ENCODE measurements at places on chromosomes 12 and 14.

GRCh38 chr12:131905081-131905629 lies 10.7 kb downstream of the ULK1 start:
- H3K27ac ChIP-seq = no peak overlapping the region
- H3K27me3 ChIP-seq = no peaks in the 10 kb centered on the region
- H3K4me3 ChIP-seq = no peak overlapping the region
- no peaks in the 10 kb centered on the region for H3K36me3 ChIP-seq

- DNase-seq = peak; percentile 44
- H3K4me1 ChIP-seq = peaks cover 75% of the 10 kb centered on the region
- H3K4me3 ChIP-seq = peak overlapping the region; percentile 40
- peak overlapping the region; percentile 76 for H3K27ac ChIP-seq
Observed at GRCh38 chr14:71324767-71325272, 417.6 kb downstream of the PCNX1 start.

GRCh38 chr12:27464220-27464554 lies 17.7 kb downstream of the SMCO2 start:
- peaks cover 17% of the 10 kb centered on the region for H3K27me3 ChIP-seq
- H3K4me1 ChIP-seq = peaks cover 48% of the 10 kb centered on the region
- no peaks in the 10 kb centered on the region for H3K36me3 ChIP-seq
- peak; percentile 39 for DNase-seq
- H3K4me3 ChIP-seq = no peak overlapping the region
- H3K27ac ChIP-seq = no peak overlapping the region

DNA sequence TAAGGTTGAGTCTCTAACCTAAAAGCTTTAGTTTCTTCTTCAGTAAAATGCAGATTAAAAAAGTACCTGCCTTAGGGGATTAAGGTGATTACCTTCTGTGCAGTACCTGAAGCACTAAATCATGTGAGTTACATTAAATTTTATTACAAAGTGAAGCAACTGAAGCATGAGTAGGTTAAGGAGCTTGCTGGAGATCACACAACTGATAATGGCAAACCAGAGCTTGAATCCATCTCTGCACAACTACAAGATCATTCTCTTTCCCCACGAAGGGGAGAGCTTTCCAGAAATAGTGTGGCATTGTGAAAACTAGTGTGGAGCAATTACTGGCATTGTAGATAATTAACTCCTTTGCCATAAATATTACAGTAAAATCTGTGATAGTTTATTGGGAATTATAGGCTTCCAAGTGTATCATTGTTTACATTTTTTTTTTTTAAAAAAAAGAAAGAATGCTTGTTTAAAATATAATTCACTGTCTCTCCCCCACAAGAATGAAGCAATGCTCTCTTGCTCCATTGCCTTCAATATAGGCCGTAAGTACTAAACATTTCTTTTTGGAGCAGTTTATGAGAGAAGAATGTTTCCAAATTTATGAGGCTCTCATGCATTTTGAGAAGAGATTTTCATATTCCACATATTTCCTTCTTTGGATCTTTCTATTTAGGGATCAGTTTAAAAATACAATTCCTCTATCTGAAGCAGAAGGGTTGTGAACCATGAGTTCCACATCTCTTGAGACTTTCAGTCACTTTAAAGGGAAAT lies 20.5 kb downstream of the SLC38A2 start:
- no peaks in the 10 kb centered on the region for H3K36me3 ChIP-seq
- DNase-seq = no peak
- H3K27me3 ChIP-seq = no peaks in the 10 kb centered on the region
- no peaks in the 10 kb centered on the region for H3K4me1 ChIP-seq
- H3K27ac ChIP-seq = no peak overlapping the region
- H3K4me3 ChIP-seq = no peak overlapping the region

- no peak for DNase-seq
- no peaks in the 10 kb centered on the region for H3K36me3 ChIP-seq
- H3K4me1 ChIP-seq = no peaks in the 10 kb centered on the region
- H3K27ac ChIP-seq = no peak overlapping the region
- H3K27me3 ChIP-seq = peaks cover 2% of the 10 kb centered on the region
Observed at GRCh38 chr12:13596714-13597113, 384.7 kb downstream of the GRIN2B start.

DNA sequence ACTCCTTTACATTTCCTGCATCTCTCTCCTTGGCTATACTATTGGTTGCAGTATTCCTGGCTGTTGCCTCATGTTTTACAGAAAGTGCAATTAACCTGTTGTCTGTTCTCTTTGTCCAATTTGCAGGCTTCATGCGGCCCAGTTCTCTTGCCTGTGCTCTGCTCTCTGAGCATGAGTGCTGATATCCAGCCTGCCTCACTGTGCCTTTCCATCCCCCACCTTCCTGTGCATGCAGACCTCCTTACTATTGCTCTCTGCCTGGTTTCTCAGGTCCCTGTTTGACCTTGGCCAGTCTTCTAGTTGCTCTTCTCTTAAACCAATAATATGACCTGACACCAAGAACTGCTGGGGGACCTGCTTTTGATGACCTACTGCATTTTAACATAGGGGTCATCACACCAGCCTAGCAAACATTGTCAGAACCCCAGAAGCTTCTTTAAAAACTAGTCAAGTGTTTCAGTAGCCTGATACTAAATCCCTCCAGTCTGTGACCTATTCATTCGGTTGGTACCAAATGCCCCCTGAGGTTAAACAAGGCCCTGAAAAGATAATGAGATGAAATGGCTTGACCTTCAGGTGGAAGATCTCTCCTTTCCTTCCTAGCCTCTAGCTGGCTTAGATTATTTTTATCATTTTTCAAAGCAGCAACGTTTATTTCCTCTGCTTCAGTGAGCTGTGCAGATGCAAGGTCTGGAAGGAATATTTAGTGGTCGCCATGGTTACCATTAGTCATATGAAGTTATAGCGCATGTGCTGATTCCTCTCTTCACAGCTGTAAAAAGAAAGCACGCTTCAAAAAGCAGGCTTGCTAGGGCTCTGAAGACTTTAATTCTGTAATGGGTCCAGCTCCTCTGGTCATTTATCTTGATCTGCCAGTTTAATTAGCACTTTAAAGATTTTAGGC lies 216.5 kb downstream of the PHLDA1 start:
- no peak overlapping the region for H3K4me3 ChIP-seq
- H3K4me1 ChIP-seq = peaks cover 31% of the 10 kb centered on the region
- H3K36me3 ChIP-seq = no peaks in the 10 kb centered on the region
- no peak overlapping the region for H3K27ac ChIP-seq

DNA sequence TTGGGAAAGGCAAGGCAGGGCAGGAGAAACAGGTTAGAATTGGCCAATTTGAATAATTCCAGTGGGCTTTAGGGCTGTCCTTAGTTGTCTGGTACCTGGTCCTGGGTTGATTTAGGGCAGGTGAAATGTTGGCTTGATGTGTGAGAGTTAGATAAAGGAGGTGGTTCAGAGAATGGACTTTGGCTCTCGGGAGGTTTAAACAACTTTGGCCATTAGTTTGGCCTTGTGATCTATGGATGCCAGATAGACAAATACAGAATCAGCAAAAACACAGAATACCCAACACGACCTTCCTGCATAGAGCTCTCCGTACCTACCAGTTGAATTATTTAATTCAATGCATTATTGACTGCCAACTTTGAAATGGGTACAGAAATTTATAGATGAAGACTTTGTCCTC lies 35.1 kb downstream of the SCN8A start:
- H3K27ac ChIP-seq = no peak overlapping the region
- H3K36me3 ChIP-seq = no peaks in the 10 kb centered on the region
- H3K4me1 ChIP-seq = peaks cover 3% of the 10 kb centered on the region
- H3K4me3 ChIP-seq = no peak overlapping the region
- H3K27me3 ChIP-seq = peaks cover 11% of the 10 kb centered on the region

GRCh38 chr14:69624136-69624535 lies 12.7 kb downstream of the SUSD6 start:
- H3K27me3 ChIP-seq = no peaks in the 10 kb centered on the region
- no peak overlapping the region for H3K4me3 ChIP-seq
- H3K27ac ChIP-seq = peak overlapping the region; percentile 85

DNA sequence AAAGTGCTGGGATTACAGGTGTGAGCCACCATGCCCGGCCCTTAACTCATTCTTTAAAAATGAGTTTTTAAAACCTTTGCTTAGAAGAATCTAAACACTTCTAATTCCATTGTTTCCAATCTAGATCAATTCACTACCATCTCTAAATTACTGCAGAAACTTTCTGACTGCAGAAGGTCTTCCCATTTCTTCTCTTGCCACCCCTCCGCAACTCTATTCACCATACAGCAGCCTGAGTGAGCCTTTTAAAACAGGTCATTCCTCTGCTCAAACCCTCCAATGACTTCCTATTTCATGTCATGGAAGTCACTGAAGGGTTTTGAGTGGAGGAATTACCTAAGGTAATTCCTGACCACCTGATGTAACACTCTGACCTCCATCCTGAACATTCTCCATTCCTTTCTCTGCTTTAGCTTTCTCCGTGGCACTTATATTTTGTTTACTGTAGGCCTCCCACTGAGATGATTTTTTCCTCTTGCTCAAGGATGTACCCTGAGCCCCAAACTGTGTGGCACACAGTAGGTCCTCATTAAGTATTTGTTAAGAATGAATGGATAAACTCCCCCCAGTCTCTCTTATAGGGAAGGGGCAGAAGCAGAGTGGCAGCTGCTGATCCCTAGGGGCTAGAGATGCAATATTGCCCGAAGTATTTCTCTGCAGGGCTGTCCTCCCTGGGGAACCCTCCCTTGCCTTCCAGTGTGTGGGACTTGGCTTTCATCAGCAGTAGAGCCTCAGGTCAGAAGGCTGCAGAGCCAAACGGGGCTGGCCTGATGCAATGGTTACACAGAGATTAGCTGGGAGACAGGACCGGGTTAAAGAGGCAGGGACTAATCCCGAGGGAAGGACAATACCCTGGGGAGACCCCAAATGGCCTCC lies 1.2 kb downstream of the DDIT3 start:
- H3K36me3 ChIP-seq = peaks cover 59% of the 10 kb centered on the region
- DNase-seq = no peak
- H3K4me1 ChIP-seq = peaks cover 52% of the 10 kb centered on the region
- H3K4me3 ChIP-seq = peak overlapping the region; percentile 95

DNA sequence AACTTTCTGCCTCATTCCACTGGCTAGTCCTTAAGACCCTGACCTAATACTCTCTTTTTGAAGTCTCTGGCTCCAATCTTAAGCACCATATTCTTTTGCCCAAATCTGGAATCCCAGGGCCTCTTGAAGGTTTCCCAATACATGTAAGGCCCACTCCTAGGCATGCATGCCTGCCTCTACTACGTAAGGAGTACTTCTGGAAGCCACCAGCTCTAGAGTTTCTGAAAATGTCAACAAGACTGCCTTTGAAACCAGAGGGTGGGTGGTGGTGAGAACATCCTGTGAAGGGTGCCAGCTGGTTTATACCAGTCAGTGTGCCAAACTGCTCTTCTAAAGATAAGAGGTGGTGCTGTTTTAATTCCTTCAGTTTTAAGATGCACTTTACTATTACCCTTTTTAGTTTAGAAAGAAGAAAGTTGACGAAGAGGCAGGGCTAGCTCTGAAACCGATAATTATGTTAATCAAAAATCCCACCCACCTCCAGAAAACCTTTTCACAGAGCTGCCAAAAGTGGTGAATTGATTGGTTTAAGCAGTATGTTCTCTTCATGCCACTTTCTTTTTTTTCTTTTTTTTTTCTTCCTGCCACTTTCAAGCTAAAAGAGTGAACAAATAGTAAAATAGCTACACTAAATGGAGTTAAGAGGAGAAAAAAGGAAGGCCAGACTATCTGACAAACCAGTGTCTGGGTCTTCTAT lies 8.7 kb upstream of the WDR89 start:
- peak overlapping the region; percentile 25 for H3K4me3 ChIP-seq
- peak overlapping the region; percentile 81 for H3K27ac ChIP-seq
- H3K4me1 ChIP-seq = peaks cover 36% of the 10 kb centered on the region
- no peaks in the 10 kb centered on the region for H3K27me3 ChIP-seq

DNA sequence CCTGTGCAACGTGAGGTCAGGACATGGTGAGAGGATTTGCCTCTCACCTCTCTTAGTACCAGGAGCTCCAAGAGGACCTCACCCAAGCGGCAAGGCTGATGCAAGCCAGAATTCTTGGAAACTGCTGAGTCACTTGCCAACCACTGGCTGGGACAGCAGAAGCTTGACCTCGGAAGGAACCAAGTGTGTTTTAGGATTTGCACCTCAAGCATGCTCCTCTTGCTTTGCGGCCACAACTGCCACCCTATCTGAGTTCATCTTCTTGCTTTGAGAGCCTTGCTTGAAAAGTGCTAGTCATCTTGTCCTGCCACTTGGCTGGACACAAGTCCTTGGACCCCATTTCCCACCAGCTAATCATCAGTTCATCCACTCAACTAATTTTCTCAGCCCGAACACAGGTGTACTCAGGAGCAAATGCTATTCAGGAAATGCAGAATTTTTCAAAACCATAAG lies 195.8 kb downstream of the SLC25A21 start:
- no peak for DNase-seq
- no peak overlapping the region for H3K4me3 ChIP-seq
- no peak overlapping the region for H3K27ac ChIP-seq
- H3K36me3 ChIP-seq = no peaks in the 10 kb centered on the region
- no peaks in the 10 kb centered on the region for H3K4me1 ChIP-seq
- H3K27me3 ChIP-seq = no peaks in the 10 kb centered on the region

DNA sequence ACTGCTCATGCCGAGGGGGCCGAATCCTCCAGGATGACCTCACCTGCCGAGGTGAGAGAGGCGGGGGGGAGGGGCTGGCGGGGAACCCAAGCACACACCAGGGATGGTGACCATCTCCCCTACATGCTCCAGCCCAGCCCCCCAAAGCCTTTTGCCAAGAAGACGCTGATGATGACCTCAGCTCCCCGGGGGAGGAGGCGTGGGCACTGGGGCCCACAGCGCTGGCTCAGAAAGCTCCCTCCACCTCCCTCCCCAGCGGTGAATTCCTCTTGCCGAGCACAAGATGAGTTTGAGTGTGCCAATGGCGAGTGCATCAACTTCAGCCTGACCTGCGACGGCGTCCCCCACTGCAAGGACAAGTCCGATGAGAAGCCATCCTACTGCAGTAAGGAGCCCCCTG lies 23.7 kb upstream of the NXPH4 start:
- H3K4me3 ChIP-seq = no peak overlapping the region
- H3K27ac ChIP-seq = no peak overlapping the region
- no peaks in the 10 kb centered on the region for H3K27me3 ChIP-seq
- DNase-seq = no peak

- H3K27me3 ChIP-seq = no peaks in the 10 kb centered on the region
- no peak overlapping the region for H3K4me3 ChIP-seq
- no peaks in the 10 kb centered on the region for H3K36me3 ChIP-seq
- H3K4me1 ChIP-seq = no peaks in the 10 kb centered on the region
- no peak overlapping the region for H3K27ac ChIP-seq
- DNase-seq = no peak
Observed at GRCh38 chr14:31320922-31321766, 99.2 kb downstream of the HEATR5A start.

- no peaks in the 10 kb centered on the region for H3K36me3 ChIP-seq
- H3K4me1 ChIP-seq = peaks cover 3% of the 10 kb centered on the region
- no peak overlapping the region for H3K27ac ChIP-seq
- H3K27me3 ChIP-seq = peaks cover 27% of the 10 kb centered on the region
- DNase-seq = no peak
Observed at GRCh38 chr12:104058802-104059201, 5.5 kb upstream of the HCFC2 start.

- H3K4me1 ChIP-seq = no peaks in the 10 kb centered on the region
Observed at GRCh38 chr14:30264161-30264560, 294.8 kb upstream of the G2E3 start.
